Activated CD4-positive, alpha-beta T cell treated with anti-CD3 and anti-CD28 coated beads for 36 hours (primary cell): ENCODE measurements at places on chromosomes 5 and 9. TPM values are rescaled to one million over a fixed set of nuclear protein-coding genes. Genes with fewer than 3 reads are reported as not detected.
A peak's percentile ranks its signal among the peaks of the same experiment; 100 is the strongest.

GRCh38 chr5:66757834-66758371 lies 161.7 kb downstream of the MAST4 start:
- no peak overlapping the region for H3K4me3 ChIP-seq
- no peaks in the 10 kb centered on the region for H3K36me3 ChIP-seq
- no peak for DNase-seq
- H3K27me3 ChIP-seq = peaks cover 11% of the 10 kb centered on the region
- H3K4me1 ChIP-seq = no peaks in the 10 kb centered on the region

DNA sequence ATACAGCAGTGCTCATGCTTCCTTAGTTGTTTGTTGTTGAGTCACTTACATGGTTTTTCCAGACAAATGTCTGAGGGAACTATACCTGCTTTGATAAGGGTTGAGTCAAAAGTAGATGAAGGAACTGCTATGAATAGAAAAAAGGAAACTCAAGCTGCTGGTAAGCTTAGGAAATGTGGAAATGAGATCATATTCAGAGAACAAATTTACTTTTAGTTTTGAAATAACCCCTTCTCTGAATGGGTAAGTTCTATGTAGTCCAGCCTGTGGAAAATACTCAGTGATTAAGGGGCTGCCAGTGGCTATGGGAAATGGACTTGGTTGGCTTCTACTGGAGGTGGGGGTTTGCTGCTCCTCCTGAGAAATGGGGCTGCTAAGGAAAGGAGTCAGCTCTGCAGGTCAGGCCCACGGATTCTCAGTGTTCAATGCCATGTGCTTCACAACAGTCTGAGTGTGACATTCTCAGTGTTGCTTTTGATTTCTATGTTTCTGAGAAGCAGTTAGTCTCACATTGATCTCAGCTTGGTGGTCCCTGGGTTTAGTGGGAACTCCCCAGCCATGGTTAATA lies 47.7 kb upstream of the GLRX start:
- H3K4me3 ChIP-seq = peak overlapping the region; percentile 63
- peaks cover 3% of the 10 kb centered on the region for H3K36me3 ChIP-seq
- H3K27ac ChIP-seq = peak overlapping the region; percentile 98

ACER2 gene
- 1.5 TPM for total RNA-seq

EGFL7 gene
- 1.2 TPM for total RNA-seq

DNA sequence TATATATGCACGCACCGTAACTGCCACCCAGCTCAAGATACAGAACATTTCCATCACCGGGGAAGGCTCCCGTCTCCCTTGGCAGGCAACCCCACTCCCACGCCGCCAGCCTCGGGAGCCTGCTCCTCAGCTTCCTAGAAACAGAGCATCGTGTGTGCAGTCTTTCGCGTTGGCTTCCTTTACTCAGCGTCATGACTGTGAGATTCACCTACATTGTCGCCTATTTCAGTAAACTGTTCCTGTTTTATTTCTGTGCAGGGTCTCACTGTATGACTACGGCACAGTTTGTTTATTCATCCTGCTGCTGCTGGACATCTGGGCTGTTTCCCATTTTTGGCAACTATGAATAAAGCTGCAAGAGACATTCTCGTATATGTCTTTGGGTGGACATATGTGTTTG lies 90.7 kb downstream of the STK10 start:
- H3K4me1 ChIP-seq = peaks cover 8% of the 10 kb centered on the region
- no peak overlapping the region for H3K4me3 ChIP-seq
- H3K36me3 ChIP-seq = peaks cover 38% of the 10 kb centered on the region
- DNase-seq = no peak

DNA sequence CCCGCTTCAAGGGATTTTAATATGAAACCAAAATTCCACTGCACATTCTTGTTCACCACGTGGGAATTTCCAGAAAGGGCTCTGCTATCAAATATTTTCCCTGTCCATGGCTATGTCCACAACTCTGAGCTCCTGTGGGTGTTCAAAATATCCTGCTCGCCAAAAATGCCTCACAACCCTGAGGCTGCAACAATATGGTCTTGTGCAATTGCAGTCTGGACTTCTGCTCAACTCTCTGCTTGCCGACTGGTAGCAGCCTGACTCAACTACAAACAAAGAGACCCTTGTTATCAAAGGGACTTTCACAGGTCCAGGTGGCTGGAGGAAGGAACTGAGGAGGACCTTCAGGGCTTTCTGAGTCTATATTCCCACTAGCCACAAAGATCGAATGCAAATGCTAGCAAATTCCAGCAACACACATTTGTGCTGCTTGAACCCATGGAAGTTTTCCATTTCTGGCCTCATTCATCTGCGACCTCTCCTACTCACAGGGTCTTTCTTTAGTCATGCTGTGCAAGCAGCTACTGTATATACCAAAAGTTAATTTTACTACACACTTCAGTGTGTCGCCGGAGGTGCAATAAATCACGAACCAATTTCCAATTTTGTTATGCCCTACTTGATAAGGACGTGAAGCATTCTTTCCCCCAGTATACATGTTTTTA lies 169.2 kb upstream of the SLC30A5 start:
- DNase-seq = no peak
- no peaks in the 10 kb centered on the region for H3K4me1 ChIP-seq
- H3K36me3 ChIP-seq = no peaks in the 10 kb centered on the region
- no peaks in the 10 kb centered on the region for H3K27me3 ChIP-seq
- no peak overlapping the region for H3K27ac ChIP-seq

GRCh38 chr9:113530022-113530635 lies 66.6 kb downstream of the RGS3 start:
- DNase-seq = no peak
- peaks cover under 1% of the 10 kb centered on the region for H3K4me1 ChIP-seq
- H3K36me3 ChIP-seq = peaks cover 29% of the 10 kb centered on the region
- H3K4me3 ChIP-seq = no peak overlapping the region

GRCh38 chr5:139138109-139138508 lies 60.1 kb downstream of the SIL1 start:
- H3K27ac ChIP-seq = no peak overlapping the region
- peaks cover 13% of the 10 kb centered on the region for H3K4me1 ChIP-seq
- H3K4me3 ChIP-seq = no peak overlapping the region
- DNase-seq = no peak

- H3K27me3 ChIP-seq = no peaks in the 10 kb centered on the region
- no peaks in the 10 kb centered on the region for H3K4me1 ChIP-seq
- no peak overlapping the region for H3K27ac ChIP-seq
- DNase-seq = no peak
Measured at GRCh38 chr5:143659599-143660238, 152.2 kb upstream of the HMHB1 start.

- DNase-seq = no peak
- no peak overlapping the region for H3K4me3 ChIP-seq
Measured at GRCh38 chr5:125465703-125466102, 719.3 kb upstream of the ZNF608 start.

DNA sequence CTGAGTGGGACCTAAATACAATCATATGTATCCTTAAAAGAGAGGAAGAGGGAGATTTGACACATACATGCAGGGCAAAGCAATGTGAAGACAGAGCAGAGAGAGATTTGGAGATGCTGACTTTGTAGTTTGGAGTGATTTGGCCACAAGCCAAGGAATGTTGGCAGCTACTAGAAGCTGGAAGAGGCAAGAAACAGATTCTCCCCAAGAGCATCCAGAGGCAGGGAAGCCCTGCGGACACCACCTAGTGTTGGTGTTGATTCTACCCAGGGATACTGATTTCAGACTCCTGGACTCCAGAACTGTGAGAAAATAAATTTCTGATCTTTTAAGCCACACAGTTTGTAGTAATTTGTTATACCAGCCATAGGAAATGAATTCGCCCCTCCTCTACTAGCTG lies 64.9 kb upstream of the OSMR start:
- H3K27me3 ChIP-seq = peaks cover 4% of the 10 kb centered on the region
- no peak overlapping the region for H3K4me3 ChIP-seq
- no peak for DNase-seq
- H3K36me3 ChIP-seq = no peaks in the 10 kb centered on the region
- no peak overlapping the region for H3K27ac ChIP-seq

DNA sequence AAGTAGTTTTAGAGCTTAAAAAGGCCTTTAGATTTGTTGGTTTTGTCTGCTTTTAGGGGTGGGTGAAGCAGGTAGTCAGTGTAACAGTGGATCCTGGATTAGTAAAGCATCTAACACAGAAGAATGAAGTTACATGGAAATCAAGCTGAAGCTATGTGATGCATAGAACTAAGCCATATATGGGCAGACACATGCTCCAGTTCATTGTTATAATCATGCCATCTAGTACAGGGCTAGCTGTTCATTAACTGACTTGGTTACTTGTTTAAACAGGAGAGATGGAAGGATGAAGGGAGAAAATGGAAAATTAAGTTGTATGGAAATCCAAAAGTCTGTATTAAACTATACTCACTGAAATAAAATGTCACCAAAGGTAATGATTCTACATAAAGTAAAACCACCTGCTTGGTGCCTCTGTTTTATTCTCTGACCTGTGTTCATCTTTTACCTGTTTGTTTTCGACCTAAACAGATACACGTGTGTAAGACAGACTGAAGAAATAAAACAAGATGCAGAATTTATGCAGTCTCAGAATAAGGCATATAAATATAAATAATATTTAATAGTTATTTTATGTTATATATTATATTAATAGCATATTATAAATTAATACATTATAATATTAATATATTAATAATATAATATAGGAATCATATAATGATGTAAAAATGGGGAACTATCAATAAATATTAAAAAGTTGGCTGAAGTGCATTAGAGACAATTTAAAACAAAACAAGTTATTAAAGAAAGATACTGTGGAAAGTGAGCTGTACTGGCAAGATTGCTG lies 33.9 kb downstream of the MRPS30 start:
- H3K4me3 ChIP-seq = no peak overlapping the region
- no peaks in the 10 kb centered on the region for H3K27me3 ChIP-seq
- peaks cover 14% of the 10 kb centered on the region for H3K36me3 ChIP-seq
- no peak overlapping the region for H3K27ac ChIP-seq

F2RL2 gene
- total RNA-seq = not detected

DNA sequence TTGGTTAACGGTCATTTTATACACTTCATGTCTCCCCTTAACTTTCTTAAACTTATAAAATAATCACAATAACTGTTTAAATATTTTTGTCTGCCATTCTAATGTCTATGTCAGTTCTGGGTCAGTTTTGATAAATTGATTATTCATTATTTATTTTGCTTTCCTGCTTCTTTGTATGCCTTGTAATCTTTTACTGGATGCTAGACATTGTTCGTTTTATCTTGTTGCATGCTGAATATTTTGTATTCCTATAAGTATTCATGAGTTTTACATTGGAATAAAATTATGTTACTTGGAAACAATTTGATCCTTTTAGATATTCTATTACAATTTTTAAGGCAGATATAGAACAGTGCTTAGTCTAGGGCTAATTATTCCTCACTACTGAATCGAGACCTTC lies 952.0 kb downstream of the NR2F1-AS1 start:
- H3K4me3 ChIP-seq = no peak overlapping the region
- H3K27ac ChIP-seq = no peak overlapping the region
- H3K27me3 ChIP-seq = no peaks in the 10 kb centered on the region
- no peaks in the 10 kb centered on the region for H3K4me1 ChIP-seq

DNA sequence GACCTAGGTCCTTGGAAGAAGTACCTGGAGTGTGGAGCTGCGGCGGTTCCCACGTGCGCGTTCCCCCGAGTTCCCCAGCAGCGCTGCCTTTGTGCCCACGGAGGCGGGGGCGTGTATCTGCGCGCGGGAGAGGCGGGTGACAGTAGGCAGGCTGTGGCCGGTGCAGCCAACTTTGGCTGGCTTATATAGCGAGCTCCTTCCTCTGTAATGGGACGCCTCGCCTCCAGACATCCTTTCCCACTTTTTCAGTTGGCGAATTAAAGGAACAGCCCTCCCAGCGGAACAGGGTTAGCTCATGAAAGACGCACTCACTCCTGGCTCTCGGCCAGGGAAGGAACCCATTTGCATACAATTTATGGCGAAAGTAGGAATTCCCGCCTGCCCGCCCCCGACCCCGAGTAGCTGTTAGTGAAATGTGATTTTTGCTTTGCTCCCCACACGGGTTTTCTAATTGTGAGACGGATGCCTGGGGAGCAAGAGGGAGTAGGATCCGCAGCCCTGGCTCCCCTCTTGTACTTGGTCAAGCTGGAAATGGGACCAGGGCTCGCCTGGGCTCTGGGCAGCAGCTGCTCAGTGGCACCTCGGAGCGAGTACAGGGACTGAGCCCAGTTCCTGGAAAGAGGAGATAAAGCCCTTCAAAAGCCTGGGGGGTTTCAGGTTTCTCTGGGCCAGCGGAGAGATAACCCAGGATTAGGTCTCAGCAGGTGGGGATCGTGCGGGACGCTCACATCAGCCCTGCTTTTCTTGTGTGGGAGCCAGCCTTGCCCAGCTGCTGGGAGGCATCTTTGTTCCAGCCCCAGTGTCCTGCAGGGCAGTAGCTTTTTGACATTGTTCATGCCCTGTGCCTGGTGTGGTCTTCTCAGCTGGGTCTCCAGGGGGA lies at the start of gene TNC:
TSS of gene TNC (minus strand) at position 159 of the 880 bp plus-strand sequence. CDS start 27,139 bp downstream, outside the sequence.
- H3K4me1 ChIP-seq = peaks cover 7% of the 10 kb centered on the region
- no peaks in the 10 kb centered on the region for H3K36me3 ChIP-seq
- H3K4me3 ChIP-seq = no peak within 1 kb of the TSS

GRCh38 chr5:139915834-139916233 lies 120.2 kb downstream of the PSD2 start:
- no peak for DNase-seq
- no peaks in the 10 kb centered on the region for H3K36me3 ChIP-seq
- no peak overlapping the region for H3K4me3 ChIP-seq
- H3K4me1 ChIP-seq = no peaks in the 10 kb centered on the region
- H3K27me3 ChIP-seq = peaks cover 12% of the 10 kb centered on the region

PRPF4 gene
- 51.5 TPM for total RNA-seq

C9 gene
- total RNA-seq = not detected

DNA sequence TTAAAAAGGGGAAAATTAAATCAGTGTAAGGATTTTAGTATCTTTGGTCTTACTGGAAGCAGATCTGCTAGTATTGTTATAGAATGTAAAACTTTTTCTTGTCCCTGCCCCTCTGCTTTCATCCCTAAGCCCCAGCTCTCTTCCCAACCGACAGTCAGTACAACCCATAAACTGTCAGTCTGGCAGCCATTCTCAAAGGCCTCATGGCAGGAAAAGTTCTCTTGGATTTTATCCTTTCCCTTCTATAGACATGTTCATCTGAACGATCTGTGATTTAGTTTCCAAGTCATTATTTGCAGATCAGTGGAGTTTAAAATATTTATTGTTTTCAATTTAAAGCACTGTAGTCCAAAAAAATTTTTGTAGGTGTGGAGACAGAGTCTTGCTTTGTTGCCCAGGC lies 39.2 kb downstream of the ARRDC3 start:
- no peak overlapping the region for H3K4me3 ChIP-seq
- no peak overlapping the region for H3K27ac ChIP-seq
- DNase-seq = no peak
- H3K4me1 ChIP-seq = no peaks in the 10 kb centered on the region
- no peaks in the 10 kb centered on the region for H3K27me3 ChIP-seq
- no peaks in the 10 kb centered on the region for H3K36me3 ChIP-seq

DNA sequence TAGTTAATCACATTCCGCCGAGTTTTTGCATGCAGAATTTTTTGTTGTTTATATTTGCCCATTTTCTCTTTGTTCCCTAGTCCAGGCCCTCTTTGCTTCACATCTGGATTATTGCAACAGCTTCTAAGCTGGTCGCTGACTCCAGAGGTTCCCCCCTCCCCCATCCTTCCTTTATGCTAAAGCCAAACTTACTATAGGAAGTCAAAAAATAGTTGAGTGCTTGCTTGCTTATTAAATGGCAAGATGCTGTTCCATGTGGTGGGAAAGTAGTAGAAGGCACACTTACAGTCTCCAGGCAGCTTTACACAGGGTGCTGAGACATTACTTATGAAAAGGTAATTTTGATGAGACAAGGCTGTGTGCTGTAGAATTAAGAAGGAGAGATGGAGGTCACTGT lies 1.3 kb downstream of the ZBTB34 start:
- H3K27ac ChIP-seq = peak overlapping the region; percentile 55
- H3K4me1 ChIP-seq = peaks cover 19% of the 10 kb centered on the region
- no peaks in the 10 kb centered on the region for H3K27me3 ChIP-seq
- H3K36me3 ChIP-seq = peaks cover 6% of the 10 kb centered on the region
- DNase-seq = no peak
- H3K4me3 ChIP-seq = peak overlapping the region; percentile 74

C1QTNF2 gene
- not detected for total RNA-seq
